ENCODE measurements at places on chromosomes 12 and 14.

DNA sequence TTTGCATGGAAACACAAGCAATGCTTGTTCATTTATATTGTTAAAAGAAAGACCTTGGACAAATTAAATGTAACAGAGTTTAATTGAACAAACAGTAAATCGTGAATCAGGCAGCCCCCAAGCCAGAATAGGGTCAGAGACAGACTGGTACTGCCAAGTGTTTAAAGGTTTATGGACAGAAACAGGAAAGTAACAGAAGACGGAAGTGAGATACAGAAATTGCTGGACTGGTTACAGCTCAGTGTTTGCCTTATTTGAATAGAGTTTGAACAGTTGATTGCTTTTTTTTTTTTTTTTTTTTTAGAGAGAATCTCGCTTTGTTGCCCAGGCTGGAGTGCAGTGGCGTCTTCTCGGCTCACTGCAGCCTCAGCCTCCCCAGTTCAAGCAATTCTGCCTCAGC lies 50.3 kb downstream of the DAO start:
- no peak for DNase-seq

DNA sequence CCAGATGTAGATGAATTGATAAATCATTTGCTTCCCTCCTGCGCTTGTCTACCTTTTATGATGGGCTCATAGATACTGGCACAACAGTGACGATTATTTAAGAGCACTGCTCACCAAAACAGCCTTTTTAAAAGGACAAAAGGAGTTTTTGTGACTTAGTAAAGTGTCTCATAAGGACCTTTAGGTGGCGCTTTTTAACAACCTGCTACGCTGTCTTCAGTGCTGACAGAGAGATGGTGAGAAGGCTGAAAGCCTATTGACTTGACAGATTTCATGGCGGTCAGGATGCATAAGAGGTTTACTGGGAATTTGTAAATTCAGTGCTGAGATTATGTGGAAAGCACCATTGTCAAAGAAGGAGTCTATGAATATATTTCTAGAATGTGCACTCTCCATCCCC lies 87.6 kb downstream of the SLC15A5 start:
- peak; percentile 49 for DNase-seq

DNA sequence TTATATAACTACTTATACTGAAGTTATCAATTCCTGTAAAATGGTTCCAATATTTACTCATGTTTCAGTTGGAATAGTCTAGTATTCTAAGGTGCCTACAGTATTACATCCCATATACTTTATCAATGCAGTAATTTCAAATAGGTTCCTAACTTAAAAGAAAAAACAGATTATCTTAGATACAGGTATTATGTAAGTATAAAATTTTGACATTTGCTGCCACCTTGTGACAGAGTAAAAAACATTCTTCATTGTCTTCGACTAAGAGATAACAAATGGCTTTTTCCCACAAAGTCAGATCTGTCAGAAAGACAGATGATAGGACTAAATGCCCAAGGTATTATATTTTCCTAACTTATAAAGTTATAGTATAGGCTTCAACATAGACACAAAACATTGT lies 78.7 kb downstream of the TXNDC16 start:
- peak; percentile 76 for DNase-seq

DNA sequence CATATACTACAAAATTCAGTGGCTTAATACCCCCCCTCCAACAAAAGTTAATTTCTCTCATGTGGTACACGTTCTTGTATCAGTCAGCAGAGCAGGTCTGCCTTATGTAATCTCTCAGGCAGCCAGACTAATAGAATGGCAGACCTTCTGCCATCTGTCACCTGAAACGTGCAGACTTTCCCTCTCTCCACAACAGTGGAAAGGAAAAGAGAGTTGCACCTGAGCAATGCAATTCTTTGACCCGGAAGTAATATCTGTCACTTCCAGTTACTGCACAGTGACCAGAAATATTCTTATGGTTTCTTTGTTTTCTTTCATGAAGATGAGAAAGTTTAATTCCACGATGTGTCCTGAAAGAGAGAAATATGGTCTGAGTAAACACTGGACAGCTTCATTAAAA lies 14.4 kb downstream of the KERA start:
- no peak for DNase-seq
